NCI-H1930 (cell line): ENCODE measurements at places on chromosomes 1 and 21.

DNA sequence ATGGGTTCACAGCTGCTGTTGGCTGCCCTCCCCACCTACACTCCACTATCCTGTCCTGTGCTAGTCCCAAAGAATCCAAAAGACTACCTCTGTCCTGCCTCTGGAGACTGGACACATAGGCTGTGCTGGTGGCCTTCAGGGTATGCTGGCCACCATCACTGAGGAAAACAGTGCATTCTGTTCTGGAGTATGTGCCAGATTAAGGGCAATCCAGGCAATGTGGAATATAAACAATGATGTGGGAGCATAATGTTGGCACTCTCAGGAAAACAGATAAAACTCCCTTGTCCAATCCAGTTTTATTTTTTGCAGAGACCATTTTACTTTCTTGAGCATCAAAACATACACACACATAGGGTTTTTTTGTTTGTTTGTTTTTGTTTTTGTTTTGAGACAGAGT is 94.3 kb downstream of the GLUL start:
- DNase-seq, result no peak

DNA sequence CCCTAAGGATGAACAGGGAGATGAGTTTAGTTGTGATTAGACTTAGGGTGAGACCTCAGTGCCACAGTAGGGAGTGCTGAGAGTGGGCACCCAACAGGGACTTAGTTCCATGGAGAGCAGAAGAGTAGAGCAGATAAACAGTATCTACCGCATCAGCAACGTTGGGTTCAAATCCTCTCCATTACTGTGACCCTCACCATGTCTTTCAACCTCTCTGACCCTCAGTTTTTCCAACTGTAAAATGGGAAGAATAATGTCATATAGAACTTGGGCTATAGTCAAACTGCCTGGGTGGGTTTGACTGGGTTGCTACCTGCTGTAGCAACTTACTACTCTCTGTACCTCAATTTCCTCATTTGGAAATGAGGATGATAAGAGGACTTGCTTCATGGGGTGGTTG is 6.7 kb upstream of the DISP3 start:
- no peak for DNase-seq

- DNase-seq, result no peak
Measured at GRCh38 chr1:97331165-97331564, 589.7 kb downstream of the DPYD start.

GRCh38 chr1:245211761-245212160 is 57.0 kb downstream of the KIF26B start:
- no peak for DNase-seq

DNA sequence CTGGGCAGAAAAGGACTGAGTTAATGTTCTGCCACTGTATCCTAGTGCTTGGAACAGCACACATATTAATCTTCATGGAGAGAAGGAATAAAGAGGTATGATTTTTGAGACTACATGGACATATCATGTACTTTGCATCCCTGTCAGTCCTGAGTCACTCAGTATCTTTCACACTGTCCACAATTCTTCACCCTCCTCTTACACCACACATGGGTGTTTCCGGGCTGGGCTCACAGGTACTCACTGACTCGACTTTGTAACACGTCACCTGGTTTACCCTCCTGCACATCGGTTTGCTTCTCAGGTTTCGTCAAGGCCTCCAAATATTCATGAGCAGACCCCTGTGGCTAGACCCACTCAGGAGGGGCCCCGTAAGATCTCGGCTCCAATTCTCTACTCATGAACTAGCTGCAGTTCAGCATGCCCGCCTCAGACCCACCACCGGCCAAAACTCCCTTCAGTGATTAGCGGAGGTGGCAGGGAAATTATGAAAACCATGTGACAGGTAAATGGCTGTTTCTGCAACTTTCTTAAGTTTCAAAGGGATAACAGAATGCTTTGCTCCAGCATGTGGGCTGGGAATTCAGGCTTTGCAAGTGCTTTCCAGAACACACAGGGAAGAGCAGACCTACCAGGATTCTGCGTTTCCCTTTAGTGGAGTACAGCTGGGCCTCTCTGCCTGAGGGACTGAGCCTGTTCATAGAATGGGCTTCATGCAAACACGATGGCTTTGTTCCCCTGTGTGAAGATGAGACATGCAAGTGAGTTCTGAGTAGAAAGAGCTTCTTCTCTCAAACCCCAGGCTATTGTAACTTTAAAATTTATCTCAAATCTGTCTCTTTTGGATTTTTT is 31.3 kb upstream of the TRABD2B start:
- no peak for DNase-seq

GRCh38 chr1:27564710-27565649 is 39.0 kb downstream of the AHDC1 start:
- DNase-seq, result no peak

- no peak for DNase-seq
Measured at GRCh38 chr1:184050636-184051035, 894 bp upstream of the TSEN15 start.

DNA sequence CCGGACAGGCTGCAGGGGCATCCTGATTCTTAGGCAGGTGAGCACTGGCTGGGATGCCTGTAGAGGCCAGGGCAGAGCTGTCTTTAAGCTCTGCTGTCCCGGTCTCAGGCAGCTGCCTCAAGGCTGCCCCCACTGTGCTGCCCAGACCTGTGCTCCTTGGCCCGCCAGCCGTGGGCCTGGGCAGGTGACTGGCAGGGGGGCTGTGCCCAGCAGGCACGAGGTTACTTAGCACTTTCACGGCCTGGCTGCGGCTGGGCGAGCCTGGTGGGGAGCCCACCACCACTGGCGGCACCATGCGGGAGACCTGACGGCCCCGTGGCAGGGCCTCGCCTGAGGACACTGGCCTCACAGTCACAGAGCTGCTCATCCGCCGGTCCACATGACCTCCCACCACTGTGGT is 8.2 kb downstream of the CRYBG2 start:
- DNase-seq, result no peak

DNA sequence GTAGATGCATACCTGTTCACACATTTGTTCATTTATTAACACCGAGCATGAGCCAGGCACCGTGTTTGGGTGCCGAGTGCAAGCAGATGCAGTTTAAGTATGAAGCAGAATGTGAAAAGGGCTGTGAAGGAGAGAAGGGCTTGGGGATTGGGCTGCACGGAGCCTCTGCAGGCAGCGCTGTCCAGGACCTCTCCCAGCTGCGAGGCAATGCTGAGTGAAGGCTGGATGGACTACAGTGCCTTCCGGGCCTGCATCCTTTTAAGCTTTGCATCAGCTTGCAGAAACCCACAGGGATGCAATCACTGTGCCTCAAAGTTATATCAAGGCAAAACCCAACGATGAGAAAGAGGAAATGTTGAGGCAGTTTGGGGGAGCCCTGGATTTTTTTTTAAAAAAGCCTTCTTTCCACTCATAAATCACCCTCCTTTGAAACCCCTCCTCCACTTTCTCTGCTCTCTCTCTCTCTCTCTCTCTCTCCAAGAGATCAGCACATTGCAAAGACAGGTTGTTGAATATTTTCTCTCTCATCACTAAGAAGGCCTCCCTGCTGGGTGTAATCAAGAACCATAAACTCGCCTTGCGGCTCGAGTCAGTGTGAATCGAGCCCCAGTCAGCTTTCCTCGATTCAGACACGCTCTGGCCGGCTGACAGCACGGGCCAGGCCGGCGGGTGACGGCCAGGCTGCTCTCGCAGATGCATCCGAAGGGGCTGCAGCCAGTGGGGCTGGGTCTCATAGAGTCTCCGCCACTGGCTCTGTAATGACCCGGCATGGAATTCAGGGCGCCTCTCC is 89.2 kb upstream of the POU3F1 start:
- no peak for DNase-seq

GRCh38 chr1:168234846-168235547 is 9.2 kb downstream of the SFT2D2 start:
- peak; percentile 43 for DNase-seq

DNA sequence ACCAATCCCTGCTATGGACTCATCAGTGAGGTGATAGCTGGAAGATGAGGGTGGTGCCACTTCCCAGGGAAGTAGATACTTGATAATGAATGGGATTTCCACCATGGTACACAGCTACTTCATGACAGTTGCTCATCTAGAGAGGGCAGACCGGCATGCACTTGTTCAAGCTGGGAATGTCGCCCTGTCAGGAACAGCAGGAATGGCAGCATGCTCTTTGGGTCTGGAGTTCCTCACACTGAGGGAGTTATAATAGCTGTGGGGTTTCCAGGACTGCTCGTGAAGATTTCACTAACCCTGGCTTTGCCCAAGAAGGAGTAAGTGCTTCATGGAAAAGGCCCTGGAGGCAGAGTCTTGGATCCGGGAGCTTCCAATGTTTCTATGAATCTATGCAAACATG is 129.2 kb downstream of the PSMG1 start:
- DNase-seq, result no peak

- no peak for DNase-seq
Measured at GRCh38 chr1:20732588-20733359, at the start of gene SH2D5. Gene SH2D5, minus strand, starts transcription at chr1:20732703. Its CDS starts 4,659 bp downstream, at chr1:20728044.

DNA sequence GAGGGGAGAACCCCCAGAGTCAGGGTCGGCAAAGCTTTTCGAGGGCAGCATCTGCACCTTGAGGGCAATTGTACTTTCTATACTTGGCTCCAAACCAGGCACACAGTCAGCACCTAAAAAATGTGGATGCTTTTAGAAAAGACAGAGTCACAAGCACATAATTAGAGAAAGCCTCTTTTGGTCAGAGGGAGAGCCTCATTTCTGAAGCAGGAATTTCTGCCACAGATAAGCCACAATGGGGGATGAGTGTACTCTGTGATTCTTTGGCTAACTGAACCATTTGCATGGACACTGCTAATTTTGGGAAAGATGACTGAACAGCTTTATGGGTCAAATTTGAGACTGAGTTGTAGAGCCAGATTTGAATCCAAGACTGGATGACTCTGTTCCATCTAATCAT is 635.7 kb downstream of the KIF26B start:
- DNase-seq, result no peak

DNA sequence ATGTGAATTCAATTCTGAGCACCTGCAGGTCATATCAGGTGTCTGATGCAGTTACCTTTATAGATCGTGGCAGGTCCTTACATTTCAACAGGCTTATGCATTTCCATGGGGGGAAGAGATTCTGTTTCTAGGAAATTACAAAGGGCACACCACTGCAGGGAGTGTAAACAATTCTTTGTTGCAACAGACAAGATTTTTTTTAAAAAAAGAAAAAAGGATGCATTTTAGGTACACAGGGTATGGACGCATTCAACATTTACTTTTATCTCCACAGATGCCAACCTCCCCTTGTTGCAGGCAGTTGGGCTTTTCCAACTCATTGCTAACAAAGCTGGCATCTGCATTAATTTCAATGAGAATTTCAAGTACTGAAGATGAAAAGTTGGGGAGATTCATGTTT is 13.5 kb upstream of the TEKT2 start:
- no peak for DNase-seq

DNA sequence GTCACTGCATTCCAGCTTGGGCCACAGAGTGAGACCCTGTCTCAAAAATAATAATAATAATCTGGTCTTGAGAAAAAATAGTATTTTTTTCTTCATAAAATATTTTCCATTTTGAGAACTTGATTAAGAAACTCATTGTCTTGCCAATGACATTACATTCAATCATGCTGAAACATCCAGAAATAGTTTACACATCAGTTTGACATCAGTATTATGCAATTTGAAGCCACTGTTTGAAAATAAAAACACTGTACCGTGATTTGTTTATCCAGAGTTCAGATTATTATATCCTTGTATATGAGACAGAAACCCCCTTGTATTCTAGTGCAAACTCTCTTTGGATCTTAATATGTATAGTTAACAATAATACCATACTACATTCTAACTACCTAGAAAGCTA is 6.9 kb downstream of the FMO2 start:
- DNase-seq, result no peak

DNA sequence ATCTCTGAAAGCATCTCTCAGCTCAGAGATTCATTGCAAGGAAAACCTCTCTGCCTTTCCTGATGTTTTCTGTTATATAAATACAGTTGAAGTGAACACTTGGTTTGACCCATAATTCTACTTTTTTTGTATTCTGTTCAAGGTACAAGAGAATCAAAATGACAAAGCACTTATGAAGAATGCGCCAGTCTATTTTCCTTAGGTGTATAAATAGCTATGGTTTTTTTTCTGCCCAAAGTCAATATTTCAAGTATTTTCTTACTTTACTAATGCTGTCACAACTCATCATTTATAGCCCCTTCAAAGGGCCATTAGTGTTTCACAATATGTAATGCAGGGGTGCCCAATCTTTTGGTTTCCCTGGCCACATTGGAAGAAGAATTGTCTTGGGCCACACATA is 142.5 kb upstream of the C1orf105 start:
- DNase-seq, result no peak

DNA sequence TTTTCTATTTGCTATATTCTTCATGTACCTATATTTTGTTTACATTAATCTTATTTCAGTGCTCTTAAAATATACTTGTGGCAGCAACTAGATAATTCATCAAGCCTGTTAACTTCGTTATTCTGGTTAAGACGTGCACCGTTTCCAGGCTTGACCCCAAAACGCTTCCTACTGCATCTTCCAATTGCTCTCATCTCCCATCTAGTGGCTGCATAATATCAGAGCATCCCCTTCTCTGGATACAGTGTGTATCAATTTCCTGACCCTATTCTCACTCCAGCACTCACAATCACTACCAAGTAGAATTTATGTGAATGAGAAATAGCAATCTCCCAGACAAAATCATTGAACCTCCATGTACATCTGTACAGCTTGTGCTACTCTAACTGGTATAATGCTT is 1280.3 kb upstream of the B3GALT2 start:
- DNase-seq, result no peak

GRCh38 chr1:232011961-232012360 is 385.4 kb downstream of the DISC1 start:
- DNase-seq, result no peak

DNA sequence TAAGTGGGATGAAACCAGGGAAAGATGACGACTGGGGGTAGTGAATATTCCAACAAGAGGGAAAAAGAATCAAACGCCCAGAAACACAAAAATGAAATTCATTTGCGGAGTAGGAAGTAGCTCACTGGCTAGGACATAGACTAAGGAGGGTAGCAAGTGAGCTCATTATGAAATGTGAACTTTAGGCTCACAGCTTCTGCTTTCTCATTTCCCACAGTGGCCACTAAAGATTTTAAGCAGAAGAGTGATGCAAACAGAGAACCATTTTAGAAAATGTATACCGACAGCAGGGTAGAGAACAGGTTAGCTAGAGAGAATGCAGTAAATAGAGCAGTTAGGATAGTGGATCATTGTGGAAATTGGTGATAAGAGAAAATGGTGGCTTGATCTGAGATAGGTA is 3.5 kb downstream of the CD48 start:
- no peak for DNase-seq

GRCh38 chr1:14543191-14543840 is 55.2 kb upstream of the KAZN start:
- DNase-seq, result no peak

- DNase-seq, result no peak
Measured at GRCh38 chr1:7608628-7609305, 162.3 kb upstream of the VAMP3 start.

GRCh38 chr1:207797229-207797973 is 45.5 kb downstream of the CD46 start:
- DNase-seq, result peak; percentile 23
